Omental fat pad (tissue), 4 donors: ENCODE measurements at places on chromosomes 4 and X.

DNA sequence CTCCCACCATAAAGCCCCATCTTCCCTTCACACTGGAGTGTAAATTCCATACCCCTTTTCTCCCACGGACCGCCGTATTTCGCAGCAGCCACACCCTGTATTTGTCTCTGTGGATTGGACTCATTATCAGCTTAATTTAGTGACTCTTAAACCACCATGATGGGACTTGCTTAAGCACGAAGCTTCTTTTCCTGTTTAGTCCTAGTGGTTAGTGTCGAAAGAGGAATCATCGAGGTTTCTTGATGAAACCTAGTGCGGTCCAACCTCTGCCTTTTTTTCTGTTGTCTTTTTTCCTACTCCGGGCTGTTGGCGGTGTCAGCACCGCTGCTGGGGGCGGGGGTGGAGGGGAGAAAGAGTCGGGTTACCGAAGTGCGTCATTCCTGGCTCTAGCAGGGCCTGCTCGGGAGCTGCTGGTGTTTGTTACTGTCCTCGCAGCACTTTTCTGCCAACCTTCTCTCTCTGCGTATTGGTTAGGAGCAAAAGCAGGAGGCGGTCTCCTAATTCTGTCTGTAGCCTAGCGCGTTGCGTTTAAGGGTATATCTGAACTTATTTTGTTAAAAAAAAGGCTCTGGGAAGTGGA is 1.4 kb downstream of the STAG2 start:
- DNase-seq, result peak; percentile 34

GRCh38 chrX:48196745-48197201 is at the start of gene SSX5:
TSS of gene SSX5 (minus strand) at chrX:48196795. CDS start at chrX:48195358, 1,437 bp downstream.
- DNase-seq, result no peak

- DNase-seq, result no peak
Measured at GRCh38 chr4:102585329-102585728, 84.2 kb downstream of the NFKB1 start.

GRCh38 chrX:46531442-46531841 is 13.8 kb downstream of the ZNF674 start:
- no peak for DNase-seq

GRCh38 chr4:24024605-24025004 is 134.8 kb upstream of the PPARGC1A start:
- no peak for DNase-seq

GRCh38 chr4:3475041-3475712 is 12.1 kb downstream of the DOK7 start:
- DNase-seq, result no peak
